ENCODE measurements at places on chromosomes 1 and 21.

GRCh38 chr1:231193710-231194340, 32.0 kb downstream of the TRIM67 start:
- DNase-seq = no peak

DNA sequence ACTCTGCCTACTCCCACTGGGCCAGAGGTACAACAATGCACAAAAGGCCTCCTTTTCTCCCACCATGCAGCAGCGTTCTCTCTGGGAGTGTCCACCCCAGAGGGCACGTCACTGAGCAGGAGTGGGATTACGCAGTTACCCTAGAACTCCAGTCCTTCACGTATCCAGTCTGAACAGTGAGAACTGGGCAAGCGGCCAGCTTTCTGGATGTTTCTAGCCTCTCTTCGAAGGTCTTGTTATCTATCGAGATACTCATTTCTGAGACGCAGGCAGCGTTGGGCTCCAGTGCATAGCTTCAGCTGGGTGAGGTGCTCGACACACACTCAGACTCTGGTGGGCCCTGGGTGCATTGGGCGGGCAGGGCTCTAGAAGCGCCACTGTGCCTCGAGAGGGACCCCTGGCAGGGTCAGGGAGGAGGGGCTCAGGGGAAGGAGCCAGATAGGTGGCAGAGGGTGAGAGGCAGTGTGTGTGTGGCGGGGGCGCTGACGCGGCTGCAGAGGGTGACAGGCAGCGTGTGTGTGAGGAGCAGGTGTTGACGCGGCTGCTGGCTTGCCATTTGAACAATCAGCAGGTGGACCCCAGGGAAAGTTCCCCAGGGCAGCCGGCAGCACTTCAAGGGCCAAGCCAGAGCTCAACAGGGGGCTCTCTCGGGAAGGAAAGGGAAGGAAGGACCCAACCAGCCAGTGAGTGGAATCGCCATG, 27.9 kb downstream of the PRDM15 start:
- DNase-seq = no peak

GRCh38 chr1:173749137-173749536, 34.4 kb downstream of the KLHL20 start:
- DNase-seq = no peak

- DNase-seq = no peak
Measured at GRCh38 chr1:88701275-88701674, 17.2 kb downstream of the PKN2 start.

GRCh38 chr1:159177272-159177907, 6.0 kb downstream of the CADM3 start:
- DNase-seq = no peak

Measured in T-cell (primary cell).